ENCODE measurements at places on chromosomes 4 and X.

DNA sequence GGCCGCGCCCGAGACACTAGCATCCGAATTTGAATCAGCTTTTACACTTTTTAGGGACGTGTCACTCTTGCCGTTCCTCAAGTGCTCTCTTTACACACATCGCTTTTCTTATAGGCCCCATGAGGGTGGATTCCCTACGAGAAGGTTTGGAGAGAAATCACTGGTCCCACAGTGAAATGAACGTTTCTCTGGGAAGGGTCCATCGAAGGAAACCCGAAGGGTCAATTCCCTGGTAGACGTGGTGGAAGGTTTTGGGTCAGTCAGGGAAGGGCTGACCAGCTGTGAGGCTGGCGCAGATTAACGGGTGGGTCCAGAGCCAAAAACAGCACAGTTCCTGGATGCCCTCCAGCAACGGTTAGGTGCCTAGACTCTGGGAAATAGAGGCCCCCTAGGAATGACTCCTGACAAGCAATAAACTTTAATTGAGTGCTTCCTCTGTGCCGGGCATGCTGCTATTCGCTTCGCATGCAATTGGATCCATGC, 35.9 kb downstream of the ETDC start:
- no peak for DNase-seq

- no peak for DNase-seq
Observed at GRCh38 chrX:64152857-64153256, 52.7 kb downstream of the AMER1 start.

DNA sequence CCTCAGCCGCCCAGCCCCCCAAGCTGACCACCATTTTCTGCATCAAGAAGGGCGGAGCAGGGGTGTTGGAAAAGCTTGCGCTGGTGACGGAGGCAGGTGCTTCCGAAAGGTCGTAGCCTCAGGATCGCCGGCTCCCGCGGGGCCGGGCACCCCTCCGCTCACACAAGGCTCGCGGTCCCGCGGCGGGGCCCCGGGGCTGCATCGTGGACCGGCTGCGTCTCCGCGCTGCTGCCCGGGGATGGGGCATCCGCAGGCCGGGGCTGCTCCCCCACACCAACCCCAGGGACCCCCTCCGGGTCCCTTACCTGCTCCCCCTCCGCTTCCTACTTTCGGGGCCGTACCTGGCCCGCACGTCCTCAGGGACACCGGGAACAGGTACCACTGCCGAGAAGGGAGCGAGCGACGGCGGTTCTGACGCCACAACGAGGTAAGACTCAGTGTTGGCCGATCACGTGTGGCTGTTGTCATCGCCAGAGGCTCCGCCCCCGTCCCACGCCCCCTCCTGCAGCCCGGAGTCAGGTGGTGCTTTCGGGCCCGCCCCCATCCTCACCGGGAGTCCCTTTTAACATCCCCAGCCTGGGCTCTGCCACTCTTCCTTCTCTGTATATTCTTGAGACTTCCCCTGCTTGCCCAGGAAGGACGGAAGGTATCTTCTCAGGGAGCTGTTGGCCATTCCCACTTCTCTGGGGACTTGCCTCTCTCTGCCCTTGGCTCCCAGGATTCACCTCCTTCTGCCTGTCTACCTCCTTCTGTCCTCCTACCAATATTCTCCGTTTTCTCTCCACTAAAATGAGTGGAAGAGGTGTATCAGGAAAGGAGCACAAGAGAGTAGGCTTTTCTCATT, at the start of gene BEX2:
TSS of gene BEX2 (minus strand) at position 436 of the 844 bp plus-strand sequence. CDS start 1,014 bp downstream, outside the sequence.
- peak; percentile 65 for DNase-seq

DNA sequence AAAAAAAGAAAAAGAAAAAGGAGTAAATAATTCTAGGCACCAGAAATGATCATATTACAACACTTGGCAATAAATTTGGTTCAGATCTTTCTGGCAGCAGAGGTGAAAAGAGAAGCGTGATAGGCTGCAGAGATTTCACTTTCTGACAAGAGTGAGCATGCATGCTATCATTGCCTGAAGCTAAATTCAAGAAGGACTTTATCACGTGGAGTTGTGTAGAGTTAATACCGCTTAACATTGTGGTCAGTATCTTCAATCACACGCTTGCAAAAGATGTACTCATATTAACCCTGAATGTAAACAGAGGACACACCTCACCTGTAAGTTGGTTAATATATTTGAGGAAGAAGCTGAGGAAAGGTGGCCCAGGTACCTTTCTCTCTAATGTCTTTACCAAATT, 31.4 kb upstream of the RBPJ start:
- no peak for DNase-seq

DNA sequence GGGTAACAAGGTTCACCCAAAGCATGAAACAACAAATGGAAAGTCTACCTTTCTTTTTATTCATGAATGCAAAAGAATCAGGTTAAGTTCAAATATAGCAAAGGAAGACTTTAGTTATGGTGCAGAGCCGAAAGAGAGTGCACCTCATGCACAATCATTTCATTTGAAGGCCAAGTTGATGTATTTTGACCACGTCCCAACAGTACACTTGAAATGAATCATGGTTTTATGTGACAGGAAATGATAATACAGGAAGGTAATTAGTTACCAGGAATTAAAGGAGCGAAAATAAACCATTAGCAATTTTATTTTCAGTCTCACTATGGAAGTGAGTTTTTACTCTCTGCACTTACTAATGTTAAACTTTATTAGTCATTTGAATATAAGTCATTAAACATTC, 281.2 kb upstream of the DIAPH2 start:
- no peak for DNase-seq

DNA sequence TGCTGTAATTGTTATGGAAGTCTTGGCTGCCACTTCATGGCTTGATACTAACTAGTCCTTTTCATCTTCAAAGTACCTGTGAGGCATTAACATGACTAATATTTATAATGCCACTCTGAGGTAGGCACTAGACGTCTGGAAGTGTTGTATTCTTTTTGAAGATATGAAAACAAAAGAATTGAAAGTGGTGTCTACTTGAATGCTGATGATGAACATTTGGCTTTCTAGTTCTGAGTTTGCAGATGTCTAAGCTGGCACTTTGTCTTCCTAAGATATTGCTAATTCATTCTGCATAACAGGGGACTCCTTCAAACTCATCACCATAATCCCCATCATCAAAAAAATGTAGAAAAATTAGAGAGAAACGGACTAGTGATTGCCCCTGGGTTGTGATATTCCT, 41.6 kb upstream of the HAND2 start:
- no peak for DNase-seq

GRCh38 chr4:123696687-123697086, 300.1 kb downstream of the SPRY1 start:
- no peak for DNase-seq

- no peak for DNase-seq
Observed at GRCh38 chrX:154381271-154381670, 2.2 kb downstream of the EMD start.

DNA sequence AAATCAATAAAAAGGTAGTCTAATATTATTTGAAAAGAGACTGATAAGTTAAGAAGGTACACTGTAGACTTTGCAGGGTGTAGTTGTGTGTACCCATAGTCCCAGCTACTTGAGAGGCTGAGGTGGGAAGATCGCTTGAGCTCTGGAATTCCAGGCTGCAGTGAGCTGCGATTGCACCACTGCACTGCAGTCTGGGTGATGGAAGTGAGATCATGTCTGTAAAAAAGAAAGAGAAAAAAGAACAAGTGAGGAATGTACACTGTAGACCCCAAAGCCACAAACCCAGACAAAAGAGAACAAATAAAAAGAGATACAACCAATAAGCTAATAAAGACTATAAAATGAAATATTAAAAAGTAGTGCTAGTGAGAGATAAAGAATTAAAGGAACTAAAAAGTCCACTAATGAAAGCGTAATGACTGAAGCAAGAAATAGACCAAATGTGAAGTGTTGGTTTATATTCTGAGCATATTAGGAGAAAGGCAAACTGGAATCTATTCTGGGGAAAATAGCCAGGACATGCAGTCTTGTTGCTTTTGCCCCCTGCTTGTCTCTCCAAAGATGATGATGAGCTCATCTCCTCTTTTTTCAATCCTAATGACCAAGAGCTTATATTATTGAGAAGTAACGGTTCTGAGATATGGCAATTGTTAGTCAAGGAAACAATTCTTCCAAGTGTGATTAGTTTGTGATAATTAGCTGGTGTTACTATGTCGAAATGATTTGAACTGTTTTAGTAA, 19.1 kb downstream of the GSX2 start:
- no peak for DNase-seq

- peak; percentile 25 for DNase-seq
Observed at GRCh38 chr4:125283707-125284279, 31.0 kb upstream of the FAT4 start.

DNA sequence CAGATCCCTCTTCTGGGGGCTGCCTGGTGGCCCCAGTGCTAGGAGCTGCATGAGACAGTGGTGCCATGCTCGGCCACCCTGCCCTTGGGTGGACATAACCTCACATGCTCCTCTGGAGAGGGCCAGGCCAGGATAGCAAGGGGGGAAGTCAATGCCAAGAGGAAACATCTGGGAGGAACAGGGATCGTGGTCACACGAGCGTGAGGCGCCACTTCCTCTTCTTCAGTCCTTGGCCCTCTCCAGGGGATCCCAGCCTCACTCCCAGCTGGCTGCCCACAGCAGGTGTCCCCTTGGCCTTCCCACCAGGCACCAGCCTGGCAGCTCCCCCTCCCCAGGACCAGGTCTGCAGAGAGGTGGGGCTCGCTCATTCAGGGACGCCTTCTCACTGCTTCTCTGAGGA, 28.6 kb downstream of the TBC1D14 start:
- peak; percentile 40 for DNase-seq

DNA sequence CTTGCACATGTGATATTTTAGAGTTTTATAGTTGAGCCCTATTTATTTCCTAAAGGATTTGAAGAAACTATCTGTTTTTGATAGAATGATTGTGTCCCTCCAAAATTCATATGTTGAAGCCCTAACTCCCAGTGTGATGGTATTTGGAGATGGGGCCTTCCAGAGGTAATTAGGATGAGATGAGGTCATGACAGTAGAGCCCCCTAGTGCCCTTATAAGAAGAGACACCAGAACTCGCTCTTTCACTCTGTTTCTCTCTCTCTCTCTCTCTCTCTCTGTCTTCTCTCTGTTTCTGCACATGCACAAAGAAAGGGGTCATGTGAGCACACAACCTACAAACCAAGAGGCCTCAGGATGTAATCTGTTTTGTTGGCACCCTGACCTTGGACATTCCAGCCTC, 921.9 kb upstream of the DIAPH2 start:
- DNase-seq = no peak
